ENCODE measurements at places on chromosomes 1 and 21. TPM values are rescaled to one million over a fixed set of nuclear protein-coding genes. Genes with fewer than 3 reads are reported as not detected.
A peak's percentile ranks its signal among the peaks of the same experiment; 100 is the strongest.

GRCh38 chr1:183702087-183702812, 49.1 kb upstream of the APOBEC4 start:
- no peak for DNase-seq
- H3K36me3 ChIP-seq, result no peaks in the 10 kb centered on the region
- H3K27me3 ChIP-seq, result no peaks in the 10 kb centered on the region
- no peak overlapping the region for H3K27ac ChIP-seq

- H3K4me1 ChIP-seq, result no peaks in the 10 kb centered on the region
- no peak overlapping the region for H3K4me3 ChIP-seq
- H3K36me3 ChIP-seq, result no peaks in the 10 kb centered on the region
- no peak overlapping the region for H3K27ac ChIP-seq
- DNase-seq, result no peak
- H3K27me3 ChIP-seq, result no peaks in the 10 kb centered on the region
Measured at GRCh38 chr1:203435615-203436014, 40.0 kb upstream of the PRELP start.

DNA sequence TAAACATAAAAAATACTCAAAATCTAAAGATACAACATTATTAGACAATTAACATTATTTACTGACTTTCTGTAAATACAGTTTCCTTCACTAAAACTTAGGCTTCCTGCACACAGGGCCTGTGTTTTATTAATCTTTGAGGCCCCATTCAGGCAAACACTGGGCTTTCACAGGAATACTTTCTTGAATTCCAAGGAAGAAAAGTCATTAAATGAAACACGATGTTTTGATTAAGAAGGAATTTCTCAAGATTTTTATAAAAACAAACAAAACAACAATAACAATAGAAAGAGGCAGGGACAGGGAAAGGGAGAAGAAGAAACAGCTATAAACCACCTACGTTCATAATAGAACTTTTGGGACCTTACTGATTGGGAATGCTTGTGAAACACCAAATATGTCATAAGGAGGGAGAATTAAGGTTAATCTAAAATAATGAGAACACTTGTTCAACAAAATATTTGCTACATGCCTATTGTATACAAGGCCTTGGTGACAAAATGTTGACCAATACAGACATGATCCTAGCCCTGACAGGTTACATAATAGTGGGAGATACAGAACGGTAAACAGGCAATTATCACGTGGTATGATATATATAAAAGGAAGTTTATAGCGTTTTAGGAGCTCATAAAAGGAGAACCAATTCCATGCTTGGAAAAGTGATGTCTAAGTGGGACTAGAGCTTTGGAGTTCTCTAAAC, 3.6 kb downstream of the DDAH1 start:
- DNase-seq, result no peak
- no peaks in the 10 kb centered on the region for H3K27me3 ChIP-seq
- H3K4me1 ChIP-seq, result peaks cover 6% of the 10 kb centered on the region
- H3K36me3 ChIP-seq, result no peaks in the 10 kb centered on the region
- no peak overlapping the region for H3K4me3 ChIP-seq
- H3K27ac ChIP-seq, result no peak overlapping the region

DNA sequence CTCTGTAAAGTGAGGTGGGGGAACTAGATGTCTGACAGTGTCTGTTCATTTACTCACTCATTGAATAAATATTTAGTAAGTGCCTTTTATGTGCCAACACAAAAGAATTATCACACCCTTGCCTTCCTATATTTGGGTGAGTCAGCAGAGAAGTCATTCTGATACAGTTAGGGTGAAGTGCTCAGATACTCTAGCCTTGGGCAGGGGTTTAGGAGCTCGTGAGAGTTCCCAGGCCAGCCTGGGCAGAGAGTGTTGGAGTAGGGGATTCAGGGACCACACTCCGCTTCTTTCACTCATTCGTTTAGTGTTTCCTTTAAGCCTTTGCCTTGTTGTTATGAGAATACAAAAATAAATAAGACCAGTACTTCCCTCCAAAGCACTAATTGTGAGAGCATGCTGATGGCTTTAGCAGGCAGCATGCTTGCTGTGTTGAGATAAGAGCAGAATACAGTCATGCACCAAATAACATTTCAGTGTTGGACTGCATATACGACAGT, 83.9 kb downstream of the DYRK1A start:
- no peak for DNase-seq
- no peak overlapping the region for H3K4me3 ChIP-seq
- H3K27ac ChIP-seq, result peak overlapping the region; percentile 20
- H3K4me1 ChIP-seq, result peaks cover 90% of the 10 kb centered on the region

- no peaks in the 10 kb centered on the region for H3K36me3 ChIP-seq
- no peaks in the 10 kb centered on the region for H3K27me3 ChIP-seq
- no peak overlapping the region for H3K4me3 ChIP-seq
- DNase-seq, result peak; percentile 43
- peaks cover 5% of the 10 kb centered on the region for H3K4me1 ChIP-seq
- H3K27ac ChIP-seq, result peak overlapping the region; percentile 13
Measured at GRCh38 chr1:42936309-42937078, 22.2 kb downstream of the SLC2A1 start.

- peaks cover 8% of the 10 kb centered on the region for H3K4me1 ChIP-seq
- no peak overlapping the region for H3K27ac ChIP-seq
- H3K36me3 ChIP-seq, result no peaks in the 10 kb centered on the region
- no peaks in the 10 kb centered on the region for H3K27me3 ChIP-seq
- H3K4me3 ChIP-seq, result no peak overlapping the region
Measured at GRCh38 chr1:227273557-227273956, 44.7 kb downstream of the CDC42BPA start.

GRCh38 chr1:233512538-233512937, 101.4 kb upstream of the KCNK1 start:
- no peak overlapping the region for H3K27ac ChIP-seq
- no peak for DNase-seq
- H3K36me3 ChIP-seq, result no peaks in the 10 kb centered on the region

GRCh38 chr1:193703655-193704054, 517.2 kb upstream of the B3GALT2 start:
- no peaks in the 10 kb centered on the region for H3K27me3 ChIP-seq
- no peaks in the 10 kb centered on the region for H3K36me3 ChIP-seq
- no peak overlapping the region for H3K4me3 ChIP-seq
- no peaks in the 10 kb centered on the region for H3K4me1 ChIP-seq
- no peak for DNase-seq

DNA sequence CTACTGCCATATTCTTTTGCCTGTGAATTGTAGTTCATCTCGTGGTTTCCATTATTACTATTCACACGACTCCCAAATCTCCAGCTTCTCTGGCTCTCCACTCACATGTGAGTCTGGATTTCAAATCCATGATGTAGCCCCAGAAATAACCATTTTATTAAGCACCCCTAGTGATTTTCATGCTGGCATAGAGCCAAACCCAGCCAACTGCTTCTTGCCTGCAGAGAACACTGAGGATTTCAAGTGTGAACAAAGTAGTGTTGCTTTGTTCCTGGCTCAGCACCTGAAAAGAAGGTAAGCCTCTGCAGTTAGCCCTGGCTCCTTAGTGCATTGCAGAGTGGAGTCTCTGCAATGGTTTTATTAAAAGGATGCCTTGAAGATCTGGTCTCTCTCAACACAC, 25.9 kb downstream of the UTP25 start:
- H3K4me3 ChIP-seq, result no peak overlapping the region
- no peaks in the 10 kb centered on the region for H3K27me3 ChIP-seq
- no peaks in the 10 kb centered on the region for H3K4me1 ChIP-seq
- H3K27ac ChIP-seq, result no peak overlapping the region

DNA sequence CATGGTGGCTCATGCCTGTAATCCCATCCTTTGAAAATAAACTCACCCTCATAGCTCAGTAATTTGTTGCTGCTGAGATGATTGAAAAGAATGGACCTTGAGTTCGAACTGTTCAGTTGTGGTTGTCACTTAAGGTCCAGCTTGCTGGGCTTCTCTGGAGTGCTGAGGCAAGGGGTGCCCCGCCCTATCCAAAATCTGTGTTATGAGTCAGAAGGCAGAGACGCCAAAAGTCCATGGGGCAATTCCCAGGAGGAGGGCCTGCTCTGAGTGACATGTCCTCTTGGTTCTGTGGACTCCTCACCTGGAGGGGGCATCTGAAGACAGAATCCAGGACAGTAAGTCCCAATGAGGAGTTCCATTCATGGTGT, 64.8 kb downstream of the MYOM3 start:
- peak overlapping the region; percentile 55 for H3K27ac ChIP-seq
- H3K4me3 ChIP-seq, result no peak overlapping the region
- DNase-seq, result peak; percentile 60
- peaks cover 13% of the 10 kb centered on the region for H3K4me1 ChIP-seq
- H3K36me3 ChIP-seq, result no peaks in the 10 kb centered on the region
- H3K27me3 ChIP-seq, result no peaks in the 10 kb centered on the region

DNA sequence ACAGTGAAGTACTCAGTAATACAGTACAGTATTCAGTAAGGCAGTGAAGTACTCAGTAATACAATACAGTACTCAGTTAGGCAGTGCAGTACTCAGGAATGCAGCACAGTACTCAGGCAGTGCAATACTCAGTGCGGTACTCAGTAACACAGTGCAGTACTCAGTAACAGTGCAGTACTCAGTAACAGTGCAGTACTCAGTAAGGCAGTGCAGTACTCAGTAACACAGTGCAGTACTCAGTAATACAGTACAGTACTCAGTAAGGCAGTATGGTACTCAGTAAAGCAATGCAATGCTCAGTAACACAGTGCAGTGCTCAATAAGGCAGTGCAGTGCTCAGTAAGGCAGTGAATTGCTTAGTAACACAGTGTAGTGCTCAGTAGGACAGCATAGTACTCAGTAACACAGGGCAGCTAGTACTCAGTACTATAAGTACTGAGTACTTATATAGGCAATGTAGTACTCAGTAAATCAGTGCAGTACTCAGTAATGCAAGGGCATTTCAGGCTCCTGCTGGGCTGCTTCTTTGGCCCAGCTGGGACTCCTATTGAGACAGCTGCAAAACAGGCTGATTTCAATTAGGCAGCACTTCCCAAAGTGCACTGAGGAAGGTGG, 411.3 kb downstream of the DISC1 start:
- H3K27ac ChIP-seq, result no peak overlapping the region
- no peaks in the 10 kb centered on the region for H3K36me3 ChIP-seq
- H3K27me3 ChIP-seq, result no peaks in the 10 kb centered on the region
- no peak for DNase-seq
- H3K4me3 ChIP-seq, result no peak overlapping the region

DNA sequence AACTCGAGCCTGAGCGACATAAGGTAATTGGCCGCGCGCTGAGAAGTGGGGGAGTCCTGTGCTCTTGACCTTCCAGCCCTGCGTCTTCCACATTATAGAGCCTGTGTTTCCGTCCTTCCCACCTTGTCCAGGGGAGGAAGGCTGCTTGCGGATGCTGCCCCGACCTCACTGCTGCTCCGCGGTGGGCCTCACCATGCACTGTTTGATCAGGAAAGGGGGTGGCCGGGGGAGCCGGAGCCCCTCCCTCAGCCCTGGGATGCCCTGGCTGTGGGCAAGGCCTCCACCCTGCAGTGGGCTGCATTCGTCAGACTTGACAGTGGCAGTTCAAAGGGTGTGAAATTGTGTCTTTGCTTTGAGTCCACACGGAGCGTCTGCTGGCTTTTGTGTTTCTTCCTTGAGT, 30.1 kb downstream of the PCNT start:
- peaks cover 64% of the 10 kb centered on the region for H3K4me1 ChIP-seq
- no peaks in the 10 kb centered on the region for H3K27me3 ChIP-seq
- DNase-seq, result no peak
- peaks cover 3% of the 10 kb centered on the region for H3K36me3 ChIP-seq
- peak overlapping the region; percentile 97 for H3K27ac ChIP-seq

GRCh38 chr1:56137521-56138505, 441.6 kb downstream of the PLPP3 start:
- no peaks in the 10 kb centered on the region for H3K4me1 ChIP-seq
- no peaks in the 10 kb centered on the region for H3K27me3 ChIP-seq
- no peak overlapping the region for H3K4me3 ChIP-seq
- no peaks in the 10 kb centered on the region for H3K36me3 ChIP-seq
- DNase-seq, result no peak

Gene PRPF38B
- total RNA-seq, result 13.8 TPM

Gene LDLRAD1
- not detected for total RNA-seq

Measured in gastrocnemius medialis (tissue), 4 donors.